CD8-positive, alpha-beta memory T cell (primary cell): ENCODE measurements at places on chromosomes 16 and 17. TPM values are rescaled to one million over a fixed set of nuclear protein-coding genes. Genes with fewer than 3 reads are reported as not detected.

GRCh38 chr17:47733047-47733673 lies at the start of gene TBX21:
TSS of gene TBX21 (plus strand) at chr17:47733236. CDS start at chr17:47733455, 219 bp downstream.
- DNase-seq, result peak; percentile 90

GRCh38 chr16:24309258-24310142 lies 53.4 kb downstream of the CACNG3 start:
- no peak for DNase-seq

GRCh38 chr17:65627891-65628643 lies 66.6 kb upstream of the AXIN2 start:
- DNase-seq, result no peak

DNA sequence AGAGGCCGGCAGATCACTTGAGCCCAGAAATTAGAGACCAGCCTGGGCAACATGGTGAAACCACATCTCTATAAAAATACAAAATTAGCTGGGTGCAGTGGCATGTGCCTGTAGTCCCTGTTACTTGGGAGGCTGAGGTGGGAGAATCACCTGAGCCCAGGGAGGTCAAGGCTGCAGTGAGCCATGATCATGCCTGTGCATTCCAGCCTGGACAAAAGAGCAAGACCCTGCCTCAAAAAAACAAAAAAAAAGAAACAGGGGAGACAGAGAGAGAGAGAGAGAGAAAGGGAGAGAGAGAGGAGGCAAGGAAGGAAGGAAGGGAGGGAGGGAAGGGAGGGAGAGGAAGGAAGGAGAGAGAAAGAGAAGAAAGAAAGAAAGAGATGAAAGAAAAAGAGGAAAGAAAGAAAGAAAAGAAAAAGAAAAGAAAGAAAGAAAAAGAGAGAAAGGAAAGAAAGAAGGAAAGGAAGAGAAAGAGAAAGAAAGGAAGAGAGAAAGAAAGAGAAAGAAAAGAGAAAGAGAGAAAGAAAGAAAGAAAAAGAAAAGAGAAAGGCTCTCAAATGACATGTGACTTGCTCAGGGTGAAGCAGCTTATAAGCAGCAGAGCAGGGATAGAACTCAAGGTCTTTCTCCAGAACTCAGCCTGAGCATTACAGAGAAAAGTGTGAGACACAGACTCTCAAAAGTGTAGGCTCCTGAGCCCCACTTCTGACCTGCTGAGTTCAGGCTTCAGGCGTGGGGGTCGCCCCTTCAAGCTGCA lies 15.5 kb downstream of the CX3CL1 start:
- no peak for DNase-seq

- DNase-seq, result no peak
Measured at GRCh38 chr16:57132470-57132869, 40.1 kb downstream of the CPNE2 start.

Gene PRSS22
- not detected for polyA plus RNA-seq

DNA sequence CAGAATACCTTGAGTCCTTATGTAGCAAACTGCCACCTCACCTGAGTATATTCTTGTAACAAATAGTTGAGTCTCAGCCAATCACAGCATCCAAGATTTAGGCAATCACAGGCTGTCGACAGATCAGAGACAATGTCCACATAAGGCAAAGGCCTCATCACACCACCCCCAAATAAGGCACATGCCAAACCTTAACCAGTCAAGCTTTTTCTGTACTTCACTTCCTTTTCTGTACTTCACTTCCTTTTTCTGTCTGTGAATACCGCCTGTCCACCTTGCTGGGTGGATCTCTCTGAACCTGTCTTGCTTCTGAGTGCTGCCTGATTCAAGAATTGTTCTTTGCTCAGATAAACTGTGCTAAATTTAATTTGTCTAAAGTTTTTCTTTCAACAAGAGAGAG lies 210.4 kb upstream of the N4BP1 start:
- no peak for DNase-seq

DNA sequence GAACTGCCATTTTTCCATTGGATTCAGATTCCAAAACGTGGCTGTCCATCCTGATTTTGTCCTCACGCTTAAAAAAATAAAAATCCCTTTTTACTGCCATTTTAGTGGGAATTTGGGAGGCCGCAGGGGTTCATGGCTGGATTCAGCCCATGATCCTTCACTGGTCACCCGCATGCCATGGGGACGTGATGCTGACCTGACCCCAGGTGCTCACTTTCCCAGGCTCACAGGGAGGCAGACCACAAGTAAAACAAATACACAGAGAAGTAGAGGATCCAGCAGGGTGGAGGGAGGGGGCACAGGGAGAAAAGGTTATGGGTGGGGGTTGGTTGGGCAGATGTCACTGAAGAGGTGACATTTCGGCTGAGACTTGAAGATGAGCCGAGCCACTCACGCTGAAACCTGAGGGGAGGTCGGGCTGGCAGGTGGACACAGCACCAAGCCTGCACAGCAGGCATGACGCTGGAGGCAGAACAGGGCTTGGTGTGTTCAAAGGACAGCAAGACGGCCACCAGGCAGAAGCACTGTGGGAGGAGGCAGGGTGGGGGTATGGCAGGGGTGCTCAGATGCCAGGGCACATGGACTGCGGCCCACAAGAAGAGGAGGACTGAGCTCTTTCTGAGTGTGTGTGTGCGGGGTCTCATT lies 10.7 kb downstream of the COX4I1 start:
- DNase-seq, result no peak

Gene MYH3
- not detected for polyA plus RNA-seq

DNA sequence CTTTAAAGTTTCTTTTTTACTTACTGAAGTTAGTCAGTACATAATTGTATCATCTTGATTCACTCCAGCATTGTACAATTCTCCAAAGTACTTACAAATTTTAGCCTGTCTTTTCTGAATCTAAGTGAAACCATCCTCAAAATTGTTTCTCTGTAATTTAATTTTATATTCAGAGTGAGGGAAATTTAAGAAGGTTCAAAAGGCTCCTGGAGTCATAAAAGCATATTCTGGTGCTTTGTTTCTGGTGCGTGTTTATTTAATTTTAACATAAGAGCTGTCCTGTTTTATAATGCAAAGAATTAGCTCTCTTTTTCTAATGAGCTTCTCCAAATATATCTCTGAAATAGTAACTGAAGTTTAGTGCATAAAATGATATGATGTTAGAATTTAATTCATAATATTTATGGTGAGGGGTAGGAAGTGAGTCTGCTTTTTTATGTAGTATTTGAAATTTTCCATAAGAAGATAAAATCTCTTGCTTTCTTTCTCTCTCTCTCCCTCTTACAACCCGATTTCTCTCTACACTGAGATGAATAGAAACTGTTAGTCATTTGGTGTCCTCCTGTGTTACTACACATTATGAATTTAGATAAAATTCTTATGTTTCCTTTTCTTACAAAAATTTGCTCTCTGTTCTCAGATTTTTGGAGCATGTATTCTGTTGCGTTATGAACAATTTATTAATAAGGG lies 339.8 kb downstream of the BCAS3 start:
- DNase-seq, result no peak

DNA sequence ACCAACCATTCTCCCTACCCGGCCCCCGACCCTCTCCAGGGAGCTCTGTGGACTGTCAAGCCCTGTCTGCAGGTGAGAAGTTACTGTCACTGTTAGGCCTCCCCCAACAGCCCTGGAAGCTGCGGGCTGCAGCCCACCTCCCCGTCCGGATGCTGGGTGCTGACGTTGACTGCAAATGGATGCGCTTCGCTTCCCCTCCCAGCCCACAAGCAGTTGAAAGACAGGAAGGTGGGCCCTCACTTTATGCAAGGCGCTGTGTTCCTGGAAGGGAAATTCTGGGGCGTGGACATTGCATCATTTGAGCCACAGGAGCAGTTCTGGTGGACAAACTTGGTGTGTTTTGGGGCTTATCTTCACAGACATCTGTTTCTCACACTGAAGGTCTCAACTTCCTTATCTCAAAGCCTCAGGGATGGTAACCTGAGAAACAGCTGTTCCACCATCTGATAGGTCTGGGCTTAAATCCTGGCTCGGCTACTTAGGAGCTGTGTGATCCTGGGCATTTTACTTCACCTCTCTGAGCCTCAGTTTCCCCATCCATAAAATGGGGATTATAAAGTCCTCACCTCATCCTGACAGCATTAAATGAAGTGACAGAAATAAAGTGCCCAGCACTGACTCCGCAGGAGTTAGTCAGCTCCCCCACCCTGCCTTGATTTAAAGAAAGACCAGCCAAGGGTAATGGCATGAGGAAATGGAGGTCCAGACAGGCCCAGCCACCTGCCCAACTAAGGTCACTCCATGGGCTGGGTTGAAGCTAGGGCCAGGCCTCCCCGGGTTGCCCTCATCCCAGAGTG lies 4.6 kb upstream of the DRC7 start:
- peak; percentile 25 for DNase-seq

Gene TLCD3A
- 5.2 TPM for polyA plus RNA-seq

Gene NPIPB8
- polyA plus RNA-seq, result 0.60 TPM

- no peak for DNase-seq
Measured at GRCh38 chr17:50767446-50767845, at the start of gene ANKRD40CL. TSS of gene ANKRD40CL (minus strand) at chr17:50767518. CDS start at chr17:50766913, 605 bp downstream.

DNA sequence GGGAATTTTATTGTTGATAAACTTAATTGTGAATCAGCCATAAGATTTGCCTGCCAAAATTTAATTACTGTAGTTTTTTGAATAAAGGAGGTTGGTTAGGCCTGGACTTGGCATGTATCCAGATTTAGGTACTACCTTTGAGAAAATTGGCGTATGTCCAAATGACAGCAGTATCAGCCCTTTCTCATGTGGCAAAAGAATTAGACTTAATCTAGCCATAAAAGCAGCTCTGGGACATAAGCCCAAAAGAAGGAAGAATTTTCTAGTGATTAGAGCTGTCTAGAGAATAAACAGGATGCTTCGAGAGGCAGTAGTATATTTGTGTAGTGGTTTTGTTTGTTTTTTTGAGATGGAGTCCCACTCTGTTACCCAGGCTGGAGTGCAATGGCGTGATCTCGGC lies 27.7 kb downstream of the PPM1E start:
- DNase-seq, result no peak

DNA sequence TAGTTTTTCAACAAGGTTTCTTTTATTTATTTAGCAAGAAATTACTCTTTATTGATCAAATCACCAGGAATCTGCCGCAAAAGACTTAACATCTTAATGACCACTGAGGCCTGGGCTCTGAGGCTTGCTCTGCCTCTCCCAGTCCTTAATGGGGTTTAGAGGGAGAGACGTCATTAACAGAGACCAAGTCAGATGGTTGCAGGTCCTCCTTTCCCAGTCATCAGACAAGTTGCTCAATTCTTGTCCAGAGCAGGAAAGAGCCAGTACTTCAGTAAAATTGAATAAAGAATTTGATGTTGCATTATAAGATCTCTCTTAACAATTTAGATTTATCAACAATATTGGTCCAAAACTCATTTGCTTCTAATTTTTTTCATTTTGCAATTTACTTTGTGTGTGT lies 2.0 kb downstream of the SEPHS2 start:
- DNase-seq, result no peak

DNA sequence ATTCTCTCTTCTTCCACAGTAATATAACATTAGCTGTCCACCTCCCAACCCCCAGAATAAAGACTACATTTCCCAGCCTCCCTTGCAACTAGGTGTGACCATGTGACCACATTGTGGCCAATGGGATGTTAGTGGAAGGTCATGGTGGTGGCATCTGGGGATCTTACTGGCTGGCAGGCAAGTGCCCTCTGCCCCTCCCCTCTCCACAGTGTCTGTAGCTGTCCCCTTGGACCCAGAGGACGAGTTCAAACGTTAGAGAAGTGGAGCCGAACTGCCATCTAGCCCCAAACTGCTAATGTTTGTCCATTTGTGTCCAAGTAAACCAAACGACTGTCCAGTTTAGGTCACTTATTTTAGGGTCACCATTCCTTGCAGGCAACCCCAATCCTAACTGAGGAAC lies 26.6 kb upstream of the KCNG4 start:
- no peak for DNase-seq

GRCh38 chr17:9769036-9769695 lies 22.2 kb downstream of the DHRS7C start:
- DNase-seq, result no peak

DNA sequence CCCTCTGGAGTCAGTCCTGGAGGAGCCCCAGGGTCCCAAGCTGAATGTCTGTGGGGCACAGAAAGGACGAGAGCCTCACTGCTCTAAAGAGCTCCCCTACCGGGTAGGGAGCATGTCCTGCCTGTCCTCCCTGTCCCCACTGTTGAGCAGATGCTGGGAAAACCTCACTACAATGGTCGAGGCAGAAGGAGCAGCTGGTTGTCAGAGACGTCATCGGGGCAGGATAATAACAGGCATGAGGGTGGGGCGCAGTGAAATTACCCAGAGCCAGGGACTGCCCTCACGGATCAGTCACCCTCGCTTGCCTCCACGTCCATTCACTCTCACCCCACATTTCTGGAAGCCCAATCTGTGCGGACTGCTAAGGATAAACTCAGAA lies 538 bp downstream of the TM4SF5 start:
- DNase-seq, result no peak

GRCh38 chr17:36778448-36778847 lies 158.8 kb upstream of the LHX1 start:
- no peak for DNase-seq

- peak; percentile 81 for DNase-seq
Measured at GRCh38 chr16:88703486-88704309, 2.5 kb downstream of the RNF166 start.

DNA sequence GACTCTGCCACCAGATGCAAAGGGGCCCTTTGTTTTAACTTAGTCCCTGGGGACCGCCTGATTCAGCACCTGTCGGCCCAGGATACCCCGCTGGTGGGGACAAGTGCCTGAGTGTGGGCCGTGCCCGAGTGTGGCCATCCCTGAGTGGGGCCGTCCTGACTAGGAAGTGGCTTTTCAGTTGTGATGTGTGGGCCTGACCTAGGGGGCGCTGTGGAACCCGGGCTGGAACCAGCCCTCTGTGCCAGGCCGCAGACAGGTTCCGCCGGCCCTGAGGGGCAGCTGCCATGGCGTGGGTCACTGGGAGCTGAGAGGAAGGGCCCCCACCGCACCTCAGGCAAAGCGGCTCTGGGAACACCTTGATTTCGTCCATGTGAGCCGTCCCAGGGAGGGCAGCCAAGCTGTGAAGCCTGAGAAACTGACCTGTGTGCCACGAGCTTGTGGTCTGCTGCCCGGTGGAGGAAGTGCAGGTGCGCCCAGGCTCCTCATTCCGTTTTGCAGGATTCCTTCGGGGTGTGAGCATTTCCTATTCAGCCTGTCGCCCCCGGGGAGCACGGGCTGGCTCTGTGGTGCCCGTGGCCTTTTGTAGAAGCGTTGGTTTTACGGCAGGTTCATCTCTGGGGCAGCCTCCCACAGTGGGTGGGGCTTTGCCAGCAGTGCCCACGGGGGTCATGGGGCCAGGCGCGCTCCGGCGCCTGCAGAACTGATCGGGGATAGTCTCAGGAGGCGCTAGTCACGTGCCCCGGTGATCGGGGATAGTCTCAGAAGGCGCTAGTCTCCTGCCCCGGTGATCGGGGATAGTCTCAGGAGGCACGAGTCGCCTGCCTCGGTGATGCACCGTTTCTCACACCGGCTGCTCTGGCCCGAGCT lies 5.3 kb downstream of the RPL13 start:
- peak; percentile 41 for DNase-seq

Gene UNC45B
- polyA plus RNA-seq, result 0.43 TPM

- no peak for DNase-seq
Measured at GRCh38 chr17:27665549-27665948, 34.6 kb downstream of the LGALS9 start.

GRCh38 chr16:87712184-87712762 lies 53.5 kb downstream of the KLHDC4 start:
- no peak for DNase-seq

DNA sequence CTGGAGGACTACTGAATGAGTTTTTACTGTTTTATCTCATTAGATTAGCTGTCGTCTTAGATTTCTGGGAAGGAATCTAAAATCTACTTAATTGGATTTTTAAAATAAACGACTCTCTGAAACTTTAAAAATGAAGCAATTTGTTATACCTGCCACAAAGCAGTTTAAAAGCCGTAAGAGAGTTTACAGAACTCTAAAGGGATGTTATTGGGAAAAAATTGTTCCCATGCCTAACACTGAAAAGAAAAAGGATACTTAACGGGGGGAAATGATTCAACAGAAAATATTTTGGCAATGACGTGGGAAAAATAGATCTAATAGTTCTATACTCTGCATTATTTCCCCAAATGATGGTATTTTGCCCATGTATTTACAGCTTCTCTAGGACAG lies 27.0 kb downstream of the ARHGAP17 start:
- no peak for DNase-seq
